ENCODE measurements at places on chromosomes 13 and 19. TPM values are rescaled to one million over a fixed set of nuclear protein-coding genes. Genes with fewer than 3 reads are reported as not detected.
A peak's percentile ranks its signal among the peaks of the same experiment; 100 is the strongest.

GRCh38 chr13:92849381-92849780 lies 377.2 kb upstream of the GPC6 start:
- H3K27ac ChIP-seq: no peak overlapping the region
- no peaks in the 10 kb centered on the region for H3K4me1 ChIP-seq
- H3K36me3 ChIP-seq: no peaks in the 10 kb centered on the region
- no peaks in the 10 kb centered on the region for H3K27me3 ChIP-seq

GRCh38 chr13:94251831-94252608 lies 227.5 kb downstream of the DCT start:
- H3K4me3 ChIP-seq: no peak overlapping the region
- H3K36me3 ChIP-seq: no peaks in the 10 kb centered on the region
- H3K27ac ChIP-seq: no peak overlapping the region
- no peak for DNase-seq
- H3K4me1 ChIP-seq: no peaks in the 10 kb centered on the region

DNA sequence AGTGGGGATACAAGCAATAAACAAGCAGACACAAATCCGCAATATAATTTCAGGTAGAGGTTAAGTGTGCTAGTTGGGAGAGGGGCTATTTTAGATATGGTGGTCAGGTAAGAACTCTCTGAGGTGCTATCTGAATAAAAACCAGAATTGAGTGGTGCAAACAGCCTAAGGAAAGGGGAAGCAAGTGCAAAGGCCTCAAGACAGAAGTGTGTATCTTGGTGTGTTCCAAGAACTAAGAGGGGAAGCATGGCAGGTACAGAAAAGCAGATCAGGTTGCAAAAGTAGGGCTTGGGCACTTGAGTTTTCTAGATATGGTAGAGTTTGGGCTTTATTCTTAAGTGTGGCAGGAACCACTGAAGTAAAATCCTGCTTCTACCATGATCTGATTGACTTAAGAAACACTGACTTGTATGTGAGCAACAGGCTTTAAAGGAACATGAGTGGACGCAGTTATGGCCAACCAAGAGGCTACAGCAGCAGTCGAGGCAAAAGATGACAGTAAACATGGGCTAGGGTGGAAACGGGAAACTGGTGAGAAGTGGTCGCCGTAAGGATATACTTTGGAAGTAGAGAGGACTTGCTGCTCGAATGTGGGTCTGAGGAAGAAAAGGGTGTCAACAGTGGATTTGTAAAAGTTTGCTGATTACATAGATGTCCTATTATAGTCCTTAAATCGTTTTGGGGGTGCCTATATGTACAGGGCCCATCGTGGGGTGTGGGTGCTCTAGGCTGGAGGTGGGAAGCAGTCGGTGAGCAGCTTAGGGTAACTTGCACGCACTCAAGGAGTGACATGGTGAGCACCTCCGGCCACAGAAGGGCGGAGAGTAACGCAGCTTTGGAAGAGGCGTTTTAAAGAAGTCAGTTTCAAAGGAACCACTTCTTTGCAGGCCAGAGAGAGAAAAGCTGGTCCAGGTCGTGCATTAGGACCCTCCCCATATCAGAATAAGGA lies 677 bp downstream of the TGDS start:
- no peak for DNase-seq
- H3K27ac ChIP-seq: no peak overlapping the region
- peak overlapping the region; percentile 98 for H3K4me3 ChIP-seq
- no peaks in the 10 kb centered on the region for H3K4me1 ChIP-seq

GRCh38 chr13:23561261-23561660 lies 9.0 kb upstream of the TNFRSF19 start:
- H3K27ac ChIP-seq: no peak overlapping the region
- no peak overlapping the region for H3K4me3 ChIP-seq
- no peaks in the 10 kb centered on the region for H3K4me1 ChIP-seq
- no peaks in the 10 kb centered on the region for H3K36me3 ChIP-seq

DNA sequence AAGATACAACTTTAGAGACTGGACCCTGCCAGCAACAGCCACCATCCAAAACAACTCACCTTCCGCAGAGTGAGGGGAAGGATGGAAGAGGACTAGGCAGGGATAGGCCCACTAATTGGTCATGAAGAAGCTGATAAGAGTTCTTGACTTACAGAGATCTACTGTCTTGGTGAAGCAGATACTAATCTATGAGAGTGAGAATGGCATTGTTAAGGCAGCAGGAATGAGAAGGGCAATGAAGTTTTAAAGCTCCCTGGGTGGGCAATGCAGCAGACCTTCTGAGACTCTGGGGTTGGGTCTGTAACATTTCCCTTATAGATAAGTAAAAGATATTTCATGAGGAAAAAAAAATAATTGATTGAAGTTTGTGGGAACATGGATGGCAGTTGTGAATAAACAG lies 63.7 kb downstream of the KLF12 start:
- peaks cover 4% of the 10 kb centered on the region for H3K4me1 ChIP-seq
- H3K27ac ChIP-seq: no peak overlapping the region
- no peak for DNase-seq
- H3K4me3 ChIP-seq: no peak overlapping the region
- no peaks in the 10 kb centered on the region for H3K36me3 ChIP-seq

DNA sequence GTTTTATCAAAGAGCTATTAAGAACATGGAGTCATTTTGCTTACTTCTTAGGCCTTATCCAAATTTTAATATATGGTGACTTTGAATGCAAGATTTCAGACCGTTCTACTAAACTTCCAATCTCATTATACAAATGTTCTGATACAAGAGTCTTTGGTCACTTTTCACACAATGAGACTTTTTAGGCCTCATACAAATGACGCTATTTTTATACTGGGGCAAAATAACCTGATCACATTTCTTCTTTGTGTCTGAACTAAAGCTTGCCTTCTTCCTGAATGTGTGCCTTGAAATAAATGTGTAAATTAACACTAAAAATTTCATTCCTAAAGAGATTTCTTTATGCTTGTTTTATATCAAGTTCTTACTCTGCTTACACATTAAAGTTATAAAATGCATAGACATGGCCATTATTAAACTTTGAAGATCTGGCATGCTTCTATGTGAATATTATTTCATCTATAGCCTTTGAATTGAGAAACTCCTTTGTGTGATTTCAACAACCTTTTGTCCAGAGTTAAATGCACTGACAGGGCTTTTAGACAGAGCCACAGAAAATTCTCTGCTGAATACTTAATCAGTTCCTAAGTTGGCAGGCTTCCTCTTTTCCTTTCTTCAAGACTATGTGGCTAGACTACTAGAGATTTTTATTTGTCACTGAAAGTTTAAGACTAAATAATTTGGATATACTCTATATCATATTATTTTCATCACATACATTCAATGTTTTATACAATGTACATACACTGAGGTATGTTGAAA lies 86.1 kb downstream of the EDNRB start:
- H3K36me3 ChIP-seq: no peaks in the 10 kb centered on the region
- H3K4me3 ChIP-seq: no peak overlapping the region

DNA sequence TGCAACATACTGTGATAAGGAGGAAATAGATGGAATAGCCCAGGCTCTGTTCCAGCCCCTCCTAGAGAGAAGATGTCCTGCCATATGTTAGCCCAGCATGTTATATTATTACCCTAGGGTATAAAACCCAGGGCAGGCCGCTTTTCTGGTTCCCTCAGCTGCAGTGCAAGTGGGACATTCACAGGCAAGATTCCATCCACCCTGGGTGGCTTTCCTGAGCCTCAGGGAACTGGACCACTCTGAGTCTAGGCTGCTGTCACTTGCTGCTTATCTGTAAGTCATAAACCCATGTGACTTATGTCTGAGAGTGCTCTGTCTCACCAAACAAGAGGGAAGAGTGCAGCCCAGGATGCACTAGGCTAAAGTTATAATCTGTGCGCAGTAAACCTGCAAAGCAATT lies 413.2 kb downstream of the MZT1 start:
- H3K36me3 ChIP-seq: no peaks in the 10 kb centered on the region
- no peaks in the 10 kb centered on the region for H3K27me3 ChIP-seq
- H3K4me1 ChIP-seq: no peaks in the 10 kb centered on the region
- no peak overlapping the region for H3K27ac ChIP-seq

DNA sequence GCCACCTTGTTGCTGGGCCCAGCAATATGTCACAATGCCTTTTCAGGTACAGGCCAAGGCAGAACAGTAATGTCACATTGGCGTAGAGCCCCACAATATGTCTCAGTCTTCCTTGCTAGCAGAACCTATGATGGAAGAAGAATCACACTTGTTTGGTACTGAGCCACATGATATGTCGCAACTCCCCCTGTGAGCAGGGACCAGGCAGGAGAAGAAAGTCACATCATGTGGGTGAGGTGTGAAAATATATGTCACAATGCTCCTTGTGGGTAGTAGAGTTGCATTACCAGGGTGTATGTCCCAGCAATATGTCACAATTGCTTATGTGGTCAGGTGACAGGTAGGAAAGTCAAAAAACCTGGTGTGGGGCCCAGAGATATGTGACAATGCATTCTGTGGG lies 7.1 kb upstream of the ZNF91 start:
- DNase-seq: no peak
- no peak overlapping the region for H3K27ac ChIP-seq
- H3K36me3 ChIP-seq: no peaks in the 10 kb centered on the region
- H3K4me3 ChIP-seq: no peak overlapping the region
- H3K27me3 ChIP-seq: no peaks in the 10 kb centered on the region
- H3K4me1 ChIP-seq: no peaks in the 10 kb centered on the region

The C19orf81 gene
- total RNA-seq: not detected

The AMH gene
- 1.5 TPM for total RNA-seq

The CD70 gene
- total RNA-seq: not detected

The IGFL3 gene
- not detected for total RNA-seq

The IGFL2 gene
- 0.36 TPM for total RNA-seq

The IQCN gene
- total RNA-seq: 12.2 TPM

The S1PR2 gene
- total RNA-seq: 9.8 TPM

The NR2F6 gene
- 23.1 TPM for total RNA-seq

Data from aorta (tissue), 5 donors.